Hippocampal formation (tissue), 2 donors: ENCODE measurements at places on chromosomes 3 and 15.

GRCh38 chr3:23633261-23633960, 172.3 kb upstream of the UBE2E1 start:
- DNase-seq: no peak

DNA sequence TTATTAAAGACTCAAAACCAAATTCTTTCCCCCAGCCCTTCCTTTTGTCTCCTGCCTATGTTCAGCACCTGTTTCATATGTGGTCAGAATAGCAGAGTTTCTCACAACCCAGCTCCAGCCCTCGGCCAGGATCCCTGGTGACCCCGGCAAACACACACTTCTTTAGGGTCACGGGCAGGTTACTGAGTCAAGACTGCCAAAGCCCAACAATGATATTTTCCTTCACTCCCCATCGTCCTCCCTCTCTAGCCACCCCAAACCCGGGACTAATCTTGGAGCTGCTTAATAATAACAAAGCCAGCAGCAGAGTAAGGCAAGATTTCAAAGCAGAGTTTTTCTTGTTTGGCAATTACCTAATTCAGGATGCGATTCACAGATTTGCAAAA, 25.5 kb downstream of the RARB start:
- DNase-seq: no peak

- no peak for DNase-seq
These were observed 856 bp downstream of the TMEM40 start for GRCh38 chr3:12758025-12758781.

DNA sequence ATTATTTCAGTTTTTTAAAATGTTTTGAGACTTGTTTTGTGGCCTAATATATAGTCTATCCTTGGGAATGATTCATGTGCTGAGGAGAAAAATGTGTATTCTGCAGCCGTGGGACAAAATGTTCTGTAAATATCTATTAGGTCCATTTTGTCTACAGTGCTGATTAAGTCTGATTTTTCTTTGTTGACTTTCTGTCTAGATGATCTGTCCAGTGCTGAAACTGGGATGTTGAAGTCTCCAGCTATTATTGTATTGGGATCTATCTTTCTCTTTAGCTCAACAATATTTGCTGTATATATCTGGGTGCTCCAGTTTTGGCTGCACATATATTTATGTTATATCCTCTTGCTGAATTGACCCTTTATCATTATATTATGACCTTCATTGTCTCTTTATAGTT, 85.2 kb downstream of the UBE2E2 start:
- no peak for DNase-seq

GRCh38 chr3:10798600-10799367, 17.2 kb upstream of the SLC6A11 start:
- no peak for DNase-seq

DNA sequence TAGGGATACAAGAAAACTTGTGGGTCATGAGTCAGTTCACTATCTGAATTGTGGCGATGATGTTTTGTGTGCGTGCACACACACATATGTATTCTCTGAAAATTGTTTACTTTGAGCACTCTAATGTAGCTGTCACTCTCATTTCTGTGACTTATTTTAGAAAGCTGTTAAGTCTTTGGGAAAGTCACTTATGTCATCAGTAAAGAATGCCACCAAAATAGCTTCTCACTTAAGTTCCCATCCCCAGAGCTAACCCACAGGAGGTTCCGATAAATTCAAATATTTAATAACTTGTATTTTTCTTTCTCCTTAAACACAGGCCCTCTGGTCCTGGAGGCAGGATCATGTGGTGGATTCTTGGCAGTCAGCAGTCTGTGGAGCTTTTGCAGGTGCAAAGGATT, 138.3 kb downstream of the LRIG1 start:
- DNase-seq: no peak

GRCh38 chr15:90221246-90221900, 12.4 kb downstream of the CIB1 start:
- peak; percentile 71 for DNase-seq

- DNase-seq: no peak
These were observed 258.4 kb upstream of the AGTR1 start for GRCh38 chr3:148439254-148439822.

GRCh38 chr15:85583923-85584390, 203.6 kb downstream of the AKAP13 start:
- no peak for DNase-seq

GRCh38 chr3:72432246-72432645, 416.0 kb downstream of the SHQ1 start:
- DNase-seq: no peak

DNA sequence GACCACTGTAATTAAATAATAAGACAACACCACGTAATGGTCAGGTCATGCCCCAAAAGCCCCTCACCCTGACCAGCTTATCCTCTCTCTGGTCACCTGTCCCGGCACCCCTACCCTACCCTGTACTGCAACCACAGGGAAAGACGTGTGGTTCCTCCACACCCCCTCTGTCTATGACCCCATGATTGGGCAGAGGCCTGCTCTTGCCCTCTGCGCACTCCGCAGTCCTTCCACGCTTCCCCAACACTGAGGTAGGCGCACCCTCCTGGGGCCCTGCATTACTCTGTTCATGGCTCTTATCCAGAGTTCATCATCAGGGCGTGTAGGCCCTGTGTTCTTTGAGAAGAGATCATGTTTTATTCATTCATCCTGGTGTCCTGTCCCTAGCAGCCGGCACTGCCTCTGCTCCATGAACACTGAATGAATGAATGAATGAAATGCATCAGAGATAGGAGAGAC, 33.8 kb downstream of the MGLL start:
- DNase-seq: no peak

DNA sequence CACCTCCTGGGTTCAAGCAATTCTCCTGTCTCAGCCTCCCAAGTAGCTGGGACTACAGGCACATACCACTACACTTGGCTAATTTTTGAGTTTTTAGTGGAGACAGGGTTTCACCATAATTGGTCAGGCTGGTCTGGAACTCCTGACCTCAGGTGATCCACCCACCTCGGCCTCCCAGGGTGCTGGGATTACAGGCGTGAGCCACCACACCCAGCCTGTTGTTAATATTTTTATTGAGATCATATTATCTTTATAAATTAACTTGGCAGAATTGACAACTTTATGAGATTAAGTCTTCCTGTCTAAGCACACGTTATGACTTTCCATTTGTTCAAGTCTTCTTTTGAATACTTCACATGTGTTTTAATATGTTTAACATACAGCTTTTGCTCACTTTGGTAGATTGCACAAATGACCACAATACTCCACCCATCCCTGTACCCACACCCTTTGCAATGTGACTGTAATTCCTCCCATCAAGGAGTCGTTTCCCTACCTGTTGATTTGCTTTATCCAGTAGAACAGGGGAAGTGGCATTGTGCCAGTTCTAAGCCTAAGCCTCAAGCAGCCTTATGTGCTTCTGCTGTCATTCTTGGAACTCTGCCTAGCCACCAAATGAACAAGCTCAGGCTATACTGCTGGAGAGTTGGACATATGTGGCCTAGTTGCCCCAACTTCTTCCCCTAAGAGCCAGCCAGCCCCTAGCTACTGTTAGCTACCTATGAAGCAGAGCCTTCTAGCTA, 8.2 kb downstream of the XYLB start:
- DNase-seq: no peak
